Mesenchymal stem cell (in vitro differentiated cells and primary cell): ENCODE measurements at places on chromosomes 11 and 22.
A peak's percentile ranks its signal among the peaks of the same experiment; 100 is the strongest.

DNA sequence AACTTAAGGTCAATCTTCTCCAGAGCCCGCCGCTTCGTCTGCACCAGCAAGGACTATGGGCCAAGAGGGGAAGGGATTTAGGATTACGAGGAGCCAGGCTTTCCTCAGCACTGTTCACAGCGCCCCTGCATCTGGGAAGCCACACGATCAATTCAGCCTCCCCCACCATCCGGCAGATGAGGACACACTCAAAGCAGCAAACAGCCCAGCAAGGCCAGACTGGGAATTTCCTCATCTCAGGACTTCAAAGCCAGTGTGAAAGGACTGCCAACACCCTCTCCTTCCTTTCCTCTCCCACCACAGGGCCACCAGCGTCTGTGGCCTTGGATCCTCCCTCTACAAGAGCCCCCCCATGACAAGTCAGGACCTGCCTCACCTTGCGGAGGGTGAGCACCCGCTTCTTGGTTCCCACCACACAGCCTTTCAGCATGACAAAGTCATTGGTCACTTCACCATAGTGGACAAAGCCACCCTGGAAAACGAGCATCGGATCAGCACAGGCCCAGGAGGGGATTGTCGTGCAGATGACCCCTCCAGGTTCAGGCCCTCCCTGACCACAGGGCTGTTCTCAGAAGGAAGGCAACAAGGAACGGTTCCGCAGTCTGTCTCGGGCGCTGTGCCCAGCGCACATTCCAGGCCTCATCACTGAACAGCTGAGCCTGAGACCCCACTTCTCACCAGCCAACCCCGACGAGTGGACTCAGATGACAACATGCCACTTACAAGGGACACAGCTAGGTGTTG lies 6.0 kb downstream of the RPL3 start:
- DNase-seq = no peak
- H3K4me1 ChIP-seq = peaks cover 62% of the 10 kb centered on the region
- H3K27ac ChIP-seq = no peak overlapping the region
- H3K4me3 ChIP-seq = no peak overlapping the region

DNA sequence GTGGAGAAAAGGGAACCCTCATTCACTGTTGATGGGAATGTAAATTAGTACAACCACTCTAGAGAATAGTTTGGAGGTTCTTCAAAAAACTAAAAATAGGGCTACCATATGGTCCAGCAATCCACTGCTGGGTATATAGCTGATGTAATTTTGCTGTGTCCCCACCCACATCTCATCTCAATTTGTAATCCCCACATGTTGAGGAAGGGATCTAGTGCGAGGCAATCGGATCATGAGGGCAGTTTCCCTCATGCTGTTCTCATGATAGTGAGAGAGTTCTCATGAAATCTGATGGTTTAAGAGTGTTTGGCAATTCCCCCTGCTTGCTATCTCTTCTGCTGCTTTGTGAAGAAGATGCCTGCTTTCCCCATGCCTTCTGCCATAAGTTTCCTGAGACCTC lies 17.1 kb upstream of the OR52M1 start:
- no peak for DNase-seq
- no peaks in the 10 kb centered on the region for H3K4me1 ChIP-seq
- H3K27me3 ChIP-seq = no peaks in the 10 kb centered on the region
- H3K36me3 ChIP-seq = no peaks in the 10 kb centered on the region
- no peak overlapping the region for H3K27ac ChIP-seq
- H3K4me3 ChIP-seq = no peak overlapping the region

- H3K36me3 ChIP-seq = no peaks in the 10 kb centered on the region
- DNase-seq = no peak
- H3K27ac ChIP-seq = no peak overlapping the region
- peaks cover 3% of the 10 kb centered on the region for H3K4me1 ChIP-seq
- H3K27me3 ChIP-seq = peaks cover 36% of the 10 kb centered on the region
- no peak overlapping the region for H3K4me3 ChIP-seq
These were observed 80.7 kb upstream of the FAM181B start for GRCh38 chr11:82814379-82814778.

GRCh38 chr11:11512929-11513328 lies 108.9 kb downstream of the GALNT18 start:
- no peak overlapping the region for H3K27ac ChIP-seq
- no peaks in the 10 kb centered on the region for H3K36me3 ChIP-seq
- DNase-seq = no peak
- peaks cover 24% of the 10 kb centered on the region for H3K27me3 ChIP-seq
- no peak overlapping the region for H3K4me3 ChIP-seq

DNA sequence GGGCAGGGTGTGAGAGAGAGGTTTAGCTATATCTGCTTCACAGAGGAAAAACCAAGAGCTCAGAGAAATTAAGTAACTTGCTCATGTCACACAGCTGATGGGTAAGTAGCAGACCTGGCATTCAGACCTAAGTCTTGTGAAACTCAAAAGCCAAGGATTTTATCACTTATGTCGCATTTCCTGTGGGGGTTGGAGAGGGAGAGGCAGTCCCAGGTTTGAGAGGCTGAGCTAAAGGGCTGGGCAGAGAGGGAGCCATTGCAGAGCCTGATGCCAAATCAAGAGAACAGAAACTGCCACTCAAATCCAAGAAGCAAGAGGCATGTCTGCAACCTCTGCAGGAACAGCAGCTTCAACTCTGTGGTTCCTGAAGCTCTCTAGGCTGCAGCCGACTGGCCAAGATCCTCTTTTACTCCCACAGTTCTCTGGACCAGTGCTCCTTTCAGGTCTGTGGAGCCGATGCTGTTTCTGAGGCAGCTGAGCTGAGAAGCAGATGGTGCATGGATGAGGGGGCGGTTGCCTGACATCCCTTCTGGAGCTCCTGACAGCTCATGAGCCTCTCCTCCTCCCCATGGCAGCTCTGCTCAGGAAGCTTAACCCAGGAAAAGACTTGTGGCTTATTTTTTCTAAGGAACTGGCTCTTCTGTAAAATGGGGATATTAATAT lies 47.6 kb upstream of the NAV2 start:
- peak; percentile 31 for DNase-seq
- H3K27me3 ChIP-seq = no peaks in the 10 kb centered on the region
- H3K36me3 ChIP-seq = no peaks in the 10 kb centered on the region
- H3K27ac ChIP-seq = no peak overlapping the region
- peaks cover 6% of the 10 kb centered on the region for H3K4me1 ChIP-seq
- H3K4me3 ChIP-seq = peak overlapping the region; percentile 21

DNA sequence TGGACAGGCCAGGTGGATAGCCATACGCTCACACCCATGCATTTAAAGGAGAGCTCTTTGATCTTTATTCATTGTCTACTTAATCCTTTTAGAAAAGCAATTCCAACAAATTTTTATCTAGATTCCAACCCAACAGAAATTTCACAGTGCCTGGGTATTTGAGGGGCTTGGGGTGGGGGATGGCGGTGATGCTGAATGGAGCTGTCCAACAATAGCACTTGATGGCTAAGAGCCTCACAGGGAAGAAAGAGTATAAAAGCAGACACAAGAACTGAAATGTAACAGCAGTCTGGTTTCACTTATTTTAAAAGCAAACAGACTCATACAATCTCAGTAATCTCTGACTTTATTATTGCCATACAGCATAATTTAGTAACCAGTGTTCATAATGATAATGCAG lies 101.8 kb upstream of the SORL1-AS1 start:
- H3K27me3 ChIP-seq = no peaks in the 10 kb centered on the region
- H3K4me3 ChIP-seq = no peak overlapping the region
- H3K27ac ChIP-seq = no peak overlapping the region
- no peak for DNase-seq

DNA sequence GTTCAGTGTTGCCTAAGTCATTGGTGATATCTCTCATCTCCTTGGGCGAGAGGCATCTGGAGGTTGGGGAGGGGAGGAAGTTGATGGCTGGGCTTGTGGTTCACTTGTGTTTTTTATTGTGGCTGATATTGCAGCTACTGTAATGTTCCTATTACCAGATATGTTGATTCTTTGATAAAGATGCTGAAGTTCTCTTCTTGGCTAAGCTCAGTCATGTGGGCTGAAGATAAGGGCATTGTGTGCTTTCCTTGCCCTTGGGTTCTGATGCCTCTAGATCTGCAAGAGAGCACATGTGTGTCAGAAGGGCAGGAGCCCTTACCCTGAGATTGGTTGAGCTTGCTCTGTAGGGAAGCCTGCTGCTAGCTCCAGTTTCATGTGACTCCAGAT lies 12.0 kb downstream of the STX3 start:
- peaks cover 19% of the 10 kb centered on the region for H3K4me1 ChIP-seq
- DNase-seq = no peak
- no peak overlapping the region for H3K4me3 ChIP-seq

DNA sequence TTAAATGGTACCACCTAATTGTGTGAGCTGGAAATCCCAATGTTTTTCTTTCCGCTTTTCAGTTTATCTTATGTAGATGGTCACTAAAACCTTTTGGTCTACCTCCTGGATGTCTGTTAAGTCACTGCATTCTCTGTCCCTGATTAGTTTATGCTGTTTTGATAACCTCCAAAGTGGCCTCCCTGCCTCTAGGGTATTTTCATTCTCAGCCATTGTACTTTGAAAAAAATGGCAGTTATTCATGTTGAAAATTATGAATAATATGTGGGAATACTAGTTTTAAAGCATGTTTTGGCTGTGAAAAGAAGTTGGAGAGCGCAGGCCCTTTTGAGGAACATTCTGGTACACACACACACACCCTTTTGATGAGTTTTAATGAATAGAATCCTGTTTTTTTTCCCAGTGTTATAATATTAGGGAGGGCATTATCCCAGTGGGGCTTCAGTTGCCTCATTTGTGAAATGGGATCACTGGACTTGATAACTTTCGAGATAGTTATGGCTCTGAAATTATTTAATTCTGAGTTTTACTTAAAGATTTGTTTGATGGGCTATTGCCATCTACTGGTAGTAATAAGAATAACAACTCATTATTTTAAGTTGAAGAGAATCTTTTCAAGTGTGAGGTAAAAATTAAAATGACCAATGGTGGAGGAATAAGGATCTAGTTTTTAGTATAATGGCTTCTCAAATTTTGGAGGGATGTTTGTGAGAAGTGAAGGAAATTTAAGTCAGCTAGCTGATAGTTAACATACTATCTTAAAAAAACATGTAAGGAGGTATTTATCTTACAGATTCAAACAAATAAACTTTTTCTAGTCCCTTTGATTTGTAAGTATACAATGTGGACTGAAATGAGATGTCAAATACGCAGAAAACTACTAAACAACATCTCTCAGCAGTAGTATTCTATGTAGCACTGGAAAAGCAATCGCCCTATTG lies 3.9 kb downstream of the FDX1 start:
- H3K4me1 ChIP-seq = peaks cover 8% of the 10 kb centered on the region
- H3K36me3 ChIP-seq = peaks cover 9% of the 10 kb centered on the region
- H3K27me3 ChIP-seq = no peaks in the 10 kb centered on the region

GRCh38 chr11:111633756-111634362 lies 31.6 kb downstream of the SIK2 start:
- H3K36me3 ChIP-seq = no peaks in the 10 kb centered on the region
- no peaks in the 10 kb centered on the region for H3K27me3 ChIP-seq
- H3K4me1 ChIP-seq = peaks cover 2% of the 10 kb centered on the region

DNA sequence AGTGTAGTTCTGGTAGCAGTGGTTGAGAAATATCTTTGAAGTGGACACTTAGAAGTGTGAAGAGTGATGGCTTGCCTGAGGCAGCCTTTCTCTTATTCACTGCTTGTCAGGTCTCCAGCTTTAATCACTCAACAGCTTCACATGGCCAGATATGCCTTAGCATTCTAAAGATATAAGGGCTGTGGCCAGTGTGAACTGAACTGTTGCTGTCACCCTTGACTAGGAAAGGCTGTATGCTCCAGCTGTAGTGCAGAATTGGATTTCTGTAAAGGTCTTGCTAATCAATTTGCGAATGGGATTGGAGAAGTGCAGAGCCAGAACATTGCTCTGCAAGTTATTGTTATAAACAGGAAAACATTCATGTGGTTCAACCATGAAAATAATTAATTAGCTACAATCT lies 266.7 kb downstream of the TMEM135 start:
- no peak overlapping the region for H3K27ac ChIP-seq
- H3K27me3 ChIP-seq = no peaks in the 10 kb centered on the region
- H3K4me1 ChIP-seq = no peaks in the 10 kb centered on the region
- peaks cover 19% of the 10 kb centered on the region for H3K36me3 ChIP-seq

DNA sequence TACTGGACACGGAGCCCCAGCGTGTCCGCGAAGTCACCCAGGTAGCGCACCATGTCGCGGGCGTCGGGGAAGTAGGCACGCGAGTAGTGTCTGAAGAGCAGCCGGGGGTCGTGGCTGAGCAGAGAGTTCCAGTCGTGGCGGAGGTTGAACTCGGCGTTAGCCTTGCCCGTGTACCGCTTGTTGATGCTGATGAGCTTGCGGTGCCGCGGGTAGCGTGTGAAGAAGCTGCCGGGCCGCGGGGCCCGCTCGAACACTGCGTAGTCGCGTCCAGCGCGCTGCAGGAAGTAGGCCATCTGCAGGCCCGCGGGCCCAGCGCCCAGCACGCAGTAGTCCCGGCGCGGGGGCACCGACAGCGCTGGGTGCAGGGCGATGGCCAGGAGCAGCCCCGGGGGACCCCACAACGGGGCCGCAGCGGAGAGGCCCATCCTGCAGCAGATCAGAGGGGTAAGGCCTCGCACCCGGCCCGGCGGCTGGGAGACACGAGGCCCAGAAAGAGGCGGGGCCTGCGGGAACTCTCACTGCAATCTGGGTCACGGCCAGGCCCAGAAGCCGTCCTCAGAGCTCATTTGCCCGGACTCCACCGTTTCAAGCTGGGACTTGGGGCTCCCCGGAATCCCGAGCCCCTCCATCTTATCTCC lies 723 bp downstream of the FOXRED2 start:
- H3K4me3 ChIP-seq = peak overlapping the region; percentile 76
- no peaks in the 10 kb centered on the region for H3K27me3 ChIP-seq
- H3K27ac ChIP-seq = no peak overlapping the region
- no peak for DNase-seq
- H3K36me3 ChIP-seq = peaks cover 33% of the 10 kb centered on the region

DNA sequence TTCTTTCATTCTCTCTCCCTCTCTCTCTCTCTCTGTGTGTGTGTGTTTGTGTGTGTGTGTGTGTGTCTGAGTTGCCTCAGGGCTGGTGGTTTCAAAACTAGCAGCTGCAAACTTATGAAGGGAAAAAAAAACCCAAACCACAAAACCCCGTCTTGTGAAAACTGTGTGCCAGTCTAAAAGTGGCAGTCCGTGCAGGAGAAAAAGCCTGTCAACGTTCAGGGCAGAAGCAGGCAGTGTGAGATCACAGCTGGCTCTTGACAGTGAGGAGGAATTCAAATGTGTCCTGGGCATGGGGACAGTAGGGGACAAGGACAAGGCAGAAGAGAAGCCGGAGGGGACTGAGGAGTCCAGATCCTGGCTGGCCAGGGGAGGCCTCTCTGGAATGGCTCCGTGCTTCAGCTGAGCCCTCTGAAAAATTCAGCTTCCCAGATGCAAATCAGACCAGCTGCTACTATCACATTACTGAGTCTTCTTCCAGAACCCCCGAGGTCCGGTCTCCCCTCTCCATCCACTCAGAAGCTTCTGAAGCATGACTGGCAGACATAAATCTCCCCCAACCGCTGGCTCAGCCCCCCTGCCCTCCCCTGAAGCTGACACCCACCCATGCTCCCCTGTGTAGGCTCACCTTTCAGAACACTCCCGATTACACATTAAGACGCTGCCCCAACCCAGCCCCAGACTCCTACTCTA lies 31.9 kb downstream of the FLI1 start:
- H3K4me3 ChIP-seq = no peak overlapping the region
- no peaks in the 10 kb centered on the region for H3K36me3 ChIP-seq
- H3K27ac ChIP-seq = no peak overlapping the region

- H3K4me1 ChIP-seq = peaks cover 12% of the 10 kb centered on the region
- H3K36me3 ChIP-seq = no peaks in the 10 kb centered on the region
- H3K27ac ChIP-seq = no peak overlapping the region
These were observed 21.7 kb downstream of the SLC37A2 start for GRCh38 chr11:125084761-125085231.

- H3K4me3 ChIP-seq = no peak overlapping the region
- H3K27me3 ChIP-seq = peaks cover 4% of the 10 kb centered on the region
- H3K36me3 ChIP-seq = peaks cover 15% of the 10 kb centered on the region
- H3K4me1 ChIP-seq = peaks cover 23% of the 10 kb centered on the region
- H3K27ac ChIP-seq = no peak overlapping the region
- DNase-seq = no peak
These were observed 2.4 kb upstream of the ARSA start for GRCh38 chr22:50630376-50630775.
